SK-N-SH treated with all-trans-retinoic acid at 6 μM for 48 hours (cell line): ENCODE measurements at places on chromosomes 6 and 20.

- peak; percentile 73 for ATAC-seq
These were observed 31.8 kb downstream of the TFAP2B start for GRCh38 chr6:50850223-50851048.

DNA sequence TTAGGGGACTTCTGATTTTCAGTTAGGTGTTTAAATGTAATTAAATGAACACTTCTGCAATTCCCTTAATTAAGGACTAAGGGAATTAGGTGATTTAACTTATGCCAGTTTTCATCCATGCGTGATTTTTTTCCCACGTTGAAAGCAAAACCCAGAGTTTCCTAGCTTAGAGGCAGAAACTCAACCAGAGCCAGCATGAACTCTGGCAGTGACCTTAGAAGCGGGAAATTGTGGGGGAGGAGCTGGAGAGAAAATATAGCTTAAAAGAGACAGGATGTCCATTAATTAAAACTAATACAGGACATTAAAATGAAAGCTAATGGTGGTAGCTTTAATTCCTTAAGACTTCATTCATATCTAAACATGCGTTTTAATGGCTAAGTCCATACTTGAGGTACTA is 41.6 kb downstream of the IYD start:
- ATAC-seq, result no peak

DNA sequence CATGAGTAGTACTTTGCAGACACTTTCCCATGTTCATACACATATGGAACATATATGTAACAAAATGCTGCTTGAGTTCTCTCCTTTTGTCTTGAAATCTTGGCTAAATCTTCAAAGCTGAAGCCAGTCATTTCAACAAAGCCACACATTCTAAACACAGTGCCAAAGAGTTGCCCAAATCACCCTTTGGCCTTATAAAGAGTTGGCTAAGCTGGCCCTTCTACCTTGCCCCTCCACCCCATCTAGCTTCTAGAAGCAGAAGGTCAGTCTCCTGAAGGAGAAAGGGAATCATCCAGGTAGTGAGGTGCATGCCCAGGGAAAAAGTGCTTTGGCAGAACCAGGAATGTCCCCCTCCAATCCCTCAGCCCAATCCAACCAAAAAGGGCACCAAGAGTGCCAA is 58.3 kb downstream of the ALDH8A1 start:
- ATAC-seq, result no peak

DNA sequence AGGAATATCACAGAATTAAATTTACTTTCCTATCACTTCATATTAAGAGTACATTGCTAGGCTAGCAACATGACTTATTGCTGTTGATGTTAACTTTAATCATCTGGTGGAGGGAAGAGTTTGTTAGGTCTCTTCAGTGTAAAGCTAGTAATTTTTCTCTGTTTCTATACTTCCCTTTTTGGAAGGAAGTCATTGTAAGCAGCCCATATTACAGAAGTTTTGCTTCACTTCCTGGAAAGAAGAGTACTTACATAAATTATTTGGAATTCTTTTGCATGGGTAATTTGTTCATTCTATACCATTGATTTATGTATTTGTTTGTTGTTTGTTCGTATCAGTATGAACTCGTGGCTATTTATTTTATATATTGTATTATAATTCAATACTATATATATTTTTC is 405.2 kb downstream of the RFPL4B start:
- no peak for ATAC-seq

GRCh38 chr6:128954308-128955043 is 71.5 kb downstream of the LAMA2 start:
- ATAC-seq, result no peak

DNA sequence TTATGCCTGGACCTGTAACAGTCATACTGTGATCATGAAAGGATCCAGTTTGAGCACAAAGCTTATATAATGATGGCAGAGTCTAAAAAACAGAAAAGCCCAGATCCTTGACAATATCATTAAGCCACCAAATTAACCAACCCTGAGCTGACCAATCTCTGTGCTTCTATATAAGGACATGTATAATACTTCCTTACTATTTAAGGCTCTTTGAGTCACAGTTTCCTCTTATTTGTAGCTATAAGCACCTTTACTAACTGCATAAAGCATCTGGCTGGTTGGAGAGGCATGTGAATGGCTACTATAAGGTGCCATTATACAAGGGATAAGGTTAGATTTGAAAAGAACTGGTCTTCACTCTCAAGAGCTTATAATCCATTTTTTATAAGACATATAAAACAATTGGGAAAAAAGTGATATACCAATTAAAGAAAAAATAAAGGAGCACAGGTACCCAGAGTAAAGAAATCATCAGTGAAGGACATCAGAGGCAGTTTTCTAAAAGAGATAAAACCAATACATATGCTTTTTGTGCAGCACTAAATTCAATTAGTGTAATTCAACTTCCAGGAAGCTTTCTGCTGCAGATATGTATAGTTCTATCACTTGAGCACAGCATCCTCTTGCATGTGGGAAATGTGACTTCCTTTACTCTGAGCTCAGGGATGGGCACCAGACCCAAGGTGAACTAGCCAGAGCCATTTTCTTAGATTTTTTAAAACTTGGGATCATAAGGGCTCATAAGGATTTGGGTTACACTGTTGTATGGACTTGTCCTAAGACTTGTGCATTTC is 121.0 kb downstream of the BTBD9 start:
- ATAC-seq, result no peak; the same call in 2 of the 3 replicates

DNA sequence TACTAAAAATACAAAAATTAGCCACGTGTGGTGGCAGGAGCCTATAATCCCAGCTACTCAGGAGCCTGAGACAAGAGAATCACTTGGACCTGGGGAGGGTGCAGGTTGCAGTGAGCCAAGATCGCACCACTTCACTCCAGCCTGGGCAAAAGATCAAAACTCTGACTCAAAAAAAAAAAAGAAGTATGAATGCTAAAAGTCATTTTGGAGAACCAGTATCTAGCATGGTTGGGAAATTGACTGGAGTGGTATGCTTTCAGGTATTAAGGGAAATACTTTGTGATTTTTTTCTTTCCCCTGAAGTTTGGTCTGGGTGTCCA is 30.1 kb downstream of the PCMT1 start:
- ATAC-seq, result no peak

DNA sequence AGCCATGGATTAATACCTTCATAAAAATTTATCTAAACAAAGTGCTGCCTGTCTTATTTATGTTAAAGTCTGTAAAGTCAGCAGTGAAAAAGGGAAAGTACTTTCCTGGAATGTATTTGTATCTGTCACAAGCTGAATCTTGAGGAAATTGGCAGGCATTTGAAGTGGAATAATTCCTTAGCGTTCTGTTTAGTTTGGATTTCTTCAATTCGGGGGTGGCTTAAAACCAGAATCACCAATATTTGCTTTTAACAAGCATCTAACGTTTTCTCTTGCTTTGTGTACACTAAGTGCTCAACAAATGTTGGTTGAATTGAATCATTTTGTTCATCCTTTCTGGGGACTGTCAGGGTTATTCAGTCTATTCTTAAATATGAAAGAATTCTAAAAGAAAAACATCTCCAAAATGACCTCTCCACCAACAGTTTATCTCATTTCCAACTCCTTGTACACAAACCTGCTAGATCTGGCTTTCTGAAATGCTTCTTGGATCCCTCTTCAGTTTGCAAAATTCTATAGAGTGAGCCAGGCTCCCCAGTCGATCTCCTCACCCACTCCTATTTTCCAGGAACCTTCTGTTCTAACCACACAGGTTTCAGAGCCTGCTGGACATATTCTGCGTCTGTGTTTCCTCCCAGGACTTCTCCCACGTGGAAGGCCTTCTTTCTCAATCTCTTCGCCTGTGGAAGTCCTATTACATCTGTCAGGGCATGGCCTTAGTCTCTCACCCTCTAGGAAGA is 2.0 kb upstream of the NPEPL1 start:
- no peak for ATAC-seq
